ENCODE measurements at places on chromosomes 4 and X.

- peak; percentile 69 for DNase-seq
These were observed 7.9 kb downstream of the CXCL6 start for GRCh38 chr4:73844345-73844744.

GRCh38 chr4:37441231-37442061, 196.9 kb downstream of the NWD2 start:
- no peak for DNase-seq

DNA sequence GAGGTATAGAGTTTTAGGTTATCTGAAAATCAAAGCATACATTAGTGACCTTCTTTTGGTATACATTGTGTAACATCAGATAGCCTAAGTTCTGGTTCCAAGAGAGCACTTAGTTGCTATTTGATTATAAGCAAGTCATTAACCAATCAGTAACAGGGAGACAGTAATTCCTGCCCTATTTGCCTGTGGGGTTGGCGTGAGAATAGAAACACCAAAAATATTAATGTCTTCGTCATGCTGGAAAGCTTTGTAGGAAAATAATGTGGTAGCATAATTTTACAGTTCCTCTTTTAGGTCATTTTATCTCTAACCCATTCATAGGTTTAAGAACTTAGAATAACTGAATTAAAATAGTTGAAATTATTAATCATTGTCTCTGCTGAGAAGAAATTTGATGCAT, 37.8 kb downstream of the NPNT start:
- no peak for DNase-seq

DNA sequence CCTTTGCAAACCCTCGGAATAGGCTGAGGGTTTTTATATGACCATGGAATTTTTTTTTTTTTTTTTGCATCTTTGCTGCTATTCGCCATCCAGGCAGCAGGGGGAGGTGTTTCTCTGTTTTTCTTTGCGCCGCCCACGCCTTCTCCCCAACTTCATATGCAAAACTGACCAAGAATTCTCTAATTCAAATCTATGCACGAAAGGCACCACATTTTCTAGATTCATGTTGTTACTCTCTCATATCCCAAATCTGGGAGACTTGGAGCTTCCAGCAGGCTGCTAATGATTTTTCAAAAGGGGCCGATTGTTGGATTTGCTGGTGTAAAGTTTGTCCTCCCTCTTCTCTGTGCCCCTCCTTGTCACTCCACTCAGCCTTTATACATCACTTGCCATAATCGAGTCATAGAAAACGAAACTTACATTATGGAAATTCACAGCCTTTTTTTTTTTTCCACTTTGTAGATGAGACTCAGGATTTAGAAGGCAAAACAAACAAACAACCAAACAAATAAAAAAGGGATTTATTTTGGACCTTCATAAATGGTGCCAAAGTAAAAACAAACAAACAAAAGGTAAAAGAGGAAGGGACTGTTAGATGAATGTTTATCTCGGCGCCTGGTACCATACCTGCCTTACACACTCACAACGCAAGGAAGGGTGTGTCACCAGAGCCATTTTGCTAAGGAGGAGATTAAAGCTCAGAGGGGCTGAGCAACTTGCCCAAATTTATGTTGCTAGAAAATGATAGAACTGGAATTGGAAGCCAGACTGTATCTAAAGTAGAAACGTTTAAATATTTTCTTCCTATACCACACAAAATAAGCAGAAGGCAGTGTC, 29.3 kb upstream of the BOD1L1 start:
- peak; percentile 40 for DNase-seq

GRCh38 chrX:13479452-13479813, 90.0 kb upstream of the EGFL6 start:
- DNase-seq: no peak

DNA sequence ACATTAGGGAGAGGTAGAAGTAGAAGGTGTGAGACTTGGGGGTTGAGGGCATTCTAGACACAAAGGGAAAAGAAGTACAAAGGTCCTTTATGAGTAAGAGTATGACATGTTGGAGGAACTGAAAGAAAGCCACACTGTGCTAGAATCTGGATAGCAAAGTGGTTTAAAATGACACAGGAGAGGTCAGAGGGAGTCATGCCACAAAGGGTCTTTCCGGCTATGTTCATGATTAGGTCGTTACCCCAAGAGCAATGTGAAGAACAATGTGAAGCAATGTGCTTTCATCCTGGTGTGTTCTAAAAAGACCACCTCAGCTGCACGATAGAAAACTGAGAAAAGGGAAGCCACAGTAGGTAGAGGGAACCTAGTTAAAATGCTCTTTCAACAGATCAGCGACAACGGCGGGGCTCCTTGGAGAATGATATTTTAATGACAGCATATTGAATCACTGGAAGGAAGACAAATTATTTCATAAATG, 29.2 kb downstream of the SMIM14 start:
- DNase-seq: no peak

GRCh38 chr4:62285026-62285425, 1084.9 kb downstream of the ADGRL3 start:
- no peak for DNase-seq

GRCh38 chrX:133248177-133248576, 30.0 kb upstream of the TFDP3 start:
- no peak for DNase-seq

GRCh38 chrX:585115-585808, 45.3 kb upstream of the SHOX start:
- DNase-seq: no peak

GRCh38 chr4:4781936-4782707, 77.3 kb upstream of the MSX1 start:
- DNase-seq: no peak

GRCh38 chr4:66489370-66489769, 819.1 kb upstream of the EPHA5 start:
- no peak for DNase-seq

GRCh38 chrX:126982158-126982557, 162.6 kb downstream of the PRR32 start:
- no peak for DNase-seq

DNA sequence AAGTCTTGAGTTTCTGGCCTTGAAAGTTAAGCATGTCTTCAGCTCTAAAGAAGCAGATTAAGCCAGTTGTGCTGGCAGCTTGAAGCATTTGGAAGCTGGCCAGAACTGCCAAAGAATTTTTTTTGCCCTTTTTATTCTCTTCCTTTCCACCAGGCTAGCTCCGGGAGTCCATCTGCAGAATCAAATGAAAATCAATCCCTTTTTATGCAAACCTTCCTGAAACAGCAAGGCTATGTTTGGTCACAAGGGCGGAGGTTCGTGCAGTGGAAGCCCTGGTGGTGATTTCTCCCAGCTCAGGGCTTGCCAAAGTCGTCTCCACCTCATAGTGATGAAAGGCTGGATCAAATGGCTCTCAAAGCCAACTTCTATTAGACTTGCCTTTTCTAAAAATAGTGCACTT, 21.6 kb upstream of the C4orf54 start:
- no peak for DNase-seq

- DNase-seq: no peak
These were observed 434.9 kb downstream of the ARHGAP24 start for GRCh38 chr4:85909851-85910250.

Measured in AML-193 (cell line).